Activated CD4-positive, CD25-positive, alpha-beta regulatory T cell treated with anti-CD3 and anti-CD28 coated beads, Interleukin-2, amount 50 U/mL, for 16 hours (primary cell): ENCODE measurements at places on chromosomes 4 and X.
A peak's percentile ranks its signal among the peaks of the same experiment; 100 is the strongest.

GRCh38 chr4:3819210-3819919 is 53.2 kb downstream of the ADRA2C start:
- DNase-seq: no peak

GRCh38 chr4:168744021-168744420 is 247.2 kb downstream of the PALLD start:
- no peak for DNase-seq

- no peak for DNase-seq
These were observed 59.6 kb downstream of the GPRIN3 start for GRCh38 chr4:89247951-89248350.

DNA sequence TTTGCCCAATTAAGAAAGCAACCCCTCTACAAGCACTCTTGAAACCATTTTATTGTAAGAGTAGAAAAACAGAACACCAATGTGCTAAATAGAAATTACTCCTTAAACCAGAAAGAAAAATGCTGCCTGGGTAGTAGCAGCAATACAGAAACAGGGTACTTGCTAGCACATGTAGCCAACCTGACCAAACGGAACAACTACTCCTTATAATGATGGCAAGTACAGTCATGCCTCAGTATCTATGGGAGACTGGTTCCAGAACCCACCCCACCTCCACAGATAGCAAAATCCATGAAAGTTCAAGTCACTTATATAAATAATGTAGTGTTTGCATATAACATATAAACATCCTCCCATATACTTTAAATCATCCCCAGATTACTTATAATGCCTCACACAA is 168.8 kb downstream of the ATRX start:
- DNase-seq: no peak

GRCh38 chr4:87679449-87680169 is 29.5 kb downstream of the DMP1 start:
- DNase-seq: no peak

GRCh38 chrX:153723351-153724251 is 586 bp downstream of the BCAP31 start:
- DNase-seq: peak; percentile 10

GRCh38 chr4:162360369-162361149 is 196.8 kb upstream of the FSTL5 start:
- DNase-seq: no peak

- DNase-seq: no peak
These were observed 154.6 kb downstream of the ATOH1 start for GRCh38 chr4:93983140-93983539.
